ENCODE measurements at places on chromosomes 7 and 10.

GRCh38 chr7:64541438-64542359 lies 21.2 kb downstream of the ZNF680 start:
- DNase-seq, result no peak

DNA sequence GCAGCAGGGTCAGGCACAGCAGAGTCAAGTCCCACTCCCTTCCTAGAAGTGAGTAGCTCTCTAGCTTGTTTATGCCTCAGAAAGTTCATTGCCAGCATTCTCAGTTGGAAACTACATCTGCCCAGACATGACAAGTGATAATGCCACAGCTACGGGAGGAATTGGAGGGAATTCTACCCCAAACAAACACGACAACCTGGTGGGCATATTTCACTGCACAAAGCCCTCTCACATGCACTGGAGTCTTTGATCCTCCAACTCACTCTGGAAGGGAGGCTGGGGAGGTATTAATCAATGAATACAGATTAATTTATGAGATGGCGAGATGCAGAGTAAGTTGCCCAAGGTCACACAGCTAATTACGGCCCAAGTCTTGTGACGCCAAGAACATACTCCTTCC lies 126.0 kb upstream of the MGMT start:
- no peak for DNase-seq

GRCh38 chr7:93964813-93965212 lies 39.3 kb downstream of the BET1 start:
- DNase-seq, result no peak

GRCh38 chr7:5279734-5280133 lies 3.0 kb upstream of the SLC29A4 start:
- no peak for DNase-seq

- no peak for DNase-seq
Measured at GRCh38 chr7:94266238-94266644, 128.5 kb upstream of the COL1A2 start.

- no peak for DNase-seq
Measured at GRCh38 chr10:86730227-86730626, 26.2 kb upstream of the BMPR1A start.

GRCh38 chr10:94889123-94889522 lies 49.3 kb upstream of the CYP2C9 start:
- no peak for DNase-seq

DNA sequence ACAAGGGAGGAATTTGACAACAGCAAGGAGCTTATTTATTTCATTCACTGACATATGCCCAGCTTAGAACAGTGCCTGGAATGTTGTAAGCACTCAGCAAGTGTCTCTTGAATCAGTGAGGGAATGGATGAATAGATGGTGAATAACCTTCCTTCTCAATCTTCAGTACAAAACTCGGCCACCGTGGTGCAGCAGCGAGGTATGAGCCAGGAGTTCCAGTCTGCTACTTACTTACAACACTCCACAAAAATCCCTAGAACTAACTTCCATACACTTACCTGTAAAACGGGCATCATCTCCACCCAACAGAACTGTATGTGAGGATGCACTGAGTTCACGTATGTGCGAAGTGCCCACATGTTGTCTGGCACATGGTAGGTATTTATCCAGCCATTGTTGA lies 237.4 kb downstream of the WDR11 start:
- DNase-seq, result no peak

DNA sequence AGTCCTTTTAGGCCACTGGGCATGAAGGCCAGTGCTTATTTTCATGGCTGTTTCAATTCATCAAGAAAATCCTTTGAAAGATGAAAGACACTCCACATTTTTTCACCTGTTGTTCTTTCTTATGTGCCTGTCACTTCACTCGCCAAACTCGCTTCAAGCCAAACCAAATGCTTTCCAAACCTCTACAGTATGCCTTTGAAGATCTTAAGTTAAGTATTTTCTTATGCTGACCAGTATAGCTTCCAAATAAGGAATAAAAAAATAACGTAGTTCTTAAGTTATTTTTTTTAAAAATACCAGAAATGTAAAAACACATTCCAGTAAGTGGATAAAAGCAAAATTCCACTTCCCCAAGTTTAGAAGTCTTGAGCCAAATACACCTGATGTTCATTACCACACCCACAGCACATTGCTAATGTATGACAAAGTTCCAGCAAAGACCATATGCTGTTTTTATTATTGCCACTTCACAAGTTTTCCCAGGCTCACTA lies 186.1 kb downstream of the MTERF1 start:
- DNase-seq, result no peak

GRCh38 chr7:43456200-43456599 lies 126.7 kb upstream of the STK17A start:
- no peak for DNase-seq

DNA sequence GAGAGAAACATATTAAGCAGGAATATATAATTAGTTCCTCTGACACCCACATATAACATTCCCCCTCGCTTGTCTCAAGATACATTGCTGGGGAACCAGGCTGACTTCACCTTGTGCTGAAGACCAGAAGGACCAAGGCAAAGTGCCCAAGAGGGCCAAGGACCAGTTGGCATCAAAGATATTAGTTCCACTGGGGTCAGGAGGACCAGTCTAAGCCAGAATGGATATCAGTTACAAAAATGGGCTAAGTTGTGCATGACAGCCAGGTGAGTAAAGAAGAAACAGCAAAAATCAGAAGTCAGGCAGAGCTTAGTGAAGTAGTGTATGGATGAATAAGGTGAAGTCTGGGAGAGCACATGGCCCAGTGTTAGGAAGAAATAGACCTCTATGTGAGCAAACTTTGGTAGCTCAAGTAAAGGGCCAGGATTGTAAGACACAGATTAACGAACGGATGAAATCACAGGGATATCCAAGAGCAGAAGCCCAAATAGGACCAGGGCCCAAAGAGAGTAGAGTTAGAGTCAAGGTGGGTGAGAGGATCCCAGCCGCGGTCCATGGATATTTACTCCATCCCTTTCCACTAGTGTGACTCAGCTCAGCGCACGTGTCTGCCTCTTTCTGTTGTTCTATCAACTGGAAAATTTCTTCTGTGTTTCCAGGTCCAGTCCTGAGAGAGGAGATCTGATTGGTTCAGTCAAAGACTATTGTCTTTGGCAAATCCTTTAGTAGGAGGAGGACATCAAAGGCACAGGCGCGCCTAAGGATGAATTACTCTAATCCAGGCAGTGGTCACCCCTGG lies 5.0 kb downstream of the CALD1 start:
- no peak for DNase-seq

DNA sequence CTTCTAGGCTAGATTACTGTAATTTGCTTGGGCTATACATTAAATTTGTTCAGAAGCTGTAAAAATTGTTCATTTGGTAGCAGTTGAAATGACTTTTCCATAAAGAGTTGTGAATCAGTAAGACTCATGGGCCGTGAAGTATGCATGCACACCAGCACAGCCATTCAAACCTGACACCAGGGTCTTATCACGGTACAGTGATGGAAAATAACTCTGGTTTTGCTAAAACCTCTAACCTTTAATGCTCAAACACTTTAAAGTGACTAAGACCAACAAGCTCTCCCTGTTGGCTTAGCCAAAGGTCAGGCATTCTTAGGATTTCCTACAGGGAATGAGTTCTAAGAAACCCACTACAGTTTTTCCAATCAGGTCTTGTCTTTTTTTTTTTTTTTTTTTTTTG lies 11.5 kb downstream of the ARL3 start:
- no peak for DNase-seq

- DNase-seq, result no peak
Measured at GRCh38 chr7:140559410-140559809, 80.1 kb upstream of the MKRN1 start.

DNA sequence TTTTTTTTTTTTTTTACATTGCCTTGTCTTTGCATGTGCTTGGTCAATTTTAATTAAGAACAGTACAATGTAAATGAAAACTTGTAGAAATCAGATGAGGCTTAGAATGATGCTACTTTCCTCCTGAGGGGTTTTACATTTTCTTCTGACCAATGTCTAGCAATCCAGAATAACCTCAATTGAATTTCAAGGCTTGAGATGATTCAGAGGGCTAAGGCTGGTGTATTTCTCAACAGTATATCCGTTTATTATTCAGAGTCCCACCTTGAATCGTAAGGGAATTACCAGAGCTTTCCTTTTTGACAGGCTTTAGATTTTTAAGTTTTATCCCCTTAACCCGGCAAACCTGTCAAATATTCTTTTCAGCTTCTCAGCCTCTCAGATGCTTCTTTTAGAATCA lies 231.2 kb upstream of the STK17A start:
- DNase-seq, result no peak

- DNase-seq, result no peak
Measured at GRCh38 chr7:155706376-155706775, 61.9 kb downstream of the RBM33 start.
